Cardiac septum (tissue), 1 donor: ENCODE measurements at places on chromosomes 6 and 20. TPM values are rescaled to one million over a fixed set of nuclear protein-coding genes. Genes with fewer than 3 reads are reported as not detected.

GRCh38 chr20:10427060-10427692 is 6.8 kb downstream of the MKKS start:
- DNase-seq: no peak

DNA sequence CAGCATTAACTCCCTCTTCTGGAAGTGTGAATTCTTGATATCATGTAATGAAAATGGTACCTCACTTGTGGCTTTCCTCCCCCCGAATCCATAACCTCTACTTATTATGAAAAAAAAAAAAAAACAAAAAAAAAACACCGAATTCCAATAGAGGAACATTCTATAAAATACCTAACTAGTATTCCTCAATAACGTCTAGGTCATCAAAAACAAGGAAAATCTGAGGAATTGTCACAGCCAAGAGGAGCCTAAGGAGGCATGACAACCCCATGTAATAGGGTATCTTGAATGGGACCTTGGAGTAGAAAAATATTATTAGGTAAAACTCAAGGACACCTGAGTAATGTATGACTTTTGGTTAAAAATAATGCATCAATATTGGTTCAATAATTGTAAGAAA is 38.9 kb upstream of the POLR1H start:
- no peak for DNase-seq

GRCh38 chr6:12548526-12548925 is 168.0 kb upstream of the PHACTR1 start:
- no peak for DNase-seq

DNA sequence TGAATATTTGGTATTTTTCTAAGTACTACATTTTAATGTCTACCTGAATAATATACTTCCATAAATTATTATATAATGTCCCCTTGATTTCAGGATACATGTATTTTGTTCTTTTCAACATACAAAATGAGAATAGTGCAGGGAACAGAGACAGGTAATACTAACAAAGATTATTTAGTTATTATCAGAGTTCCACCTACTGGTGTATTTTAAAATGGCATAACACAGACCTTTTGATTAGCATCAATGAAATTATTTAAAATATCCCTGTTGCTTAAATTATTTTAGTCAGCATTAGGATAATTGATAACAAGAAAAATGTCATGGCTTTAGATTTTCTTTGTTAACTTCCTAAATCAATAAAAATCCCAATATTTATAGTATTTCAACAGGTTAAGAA is 184.0 kb downstream of the PRDM13 start:
- no peak for DNase-seq

- no peak for DNase-seq
Measured at GRCh38 chr6:48733581-48733980, 622.6 kb upstream of the PTCHD4 start.

- DNase-seq: no peak
Measured at GRCh38 chr6:18249271-18249670, 15.1 kb downstream of the DEK start.

The ACTR5 gene
- total RNA-seq: 3.0 TPM

The CASS4 gene
- total RNA-seq: 0.30 TPM

GRCh38 chr6:156533872-156534524 is 243.2 kb upstream of the ARID1B start:
- no peak for DNase-seq

DNA sequence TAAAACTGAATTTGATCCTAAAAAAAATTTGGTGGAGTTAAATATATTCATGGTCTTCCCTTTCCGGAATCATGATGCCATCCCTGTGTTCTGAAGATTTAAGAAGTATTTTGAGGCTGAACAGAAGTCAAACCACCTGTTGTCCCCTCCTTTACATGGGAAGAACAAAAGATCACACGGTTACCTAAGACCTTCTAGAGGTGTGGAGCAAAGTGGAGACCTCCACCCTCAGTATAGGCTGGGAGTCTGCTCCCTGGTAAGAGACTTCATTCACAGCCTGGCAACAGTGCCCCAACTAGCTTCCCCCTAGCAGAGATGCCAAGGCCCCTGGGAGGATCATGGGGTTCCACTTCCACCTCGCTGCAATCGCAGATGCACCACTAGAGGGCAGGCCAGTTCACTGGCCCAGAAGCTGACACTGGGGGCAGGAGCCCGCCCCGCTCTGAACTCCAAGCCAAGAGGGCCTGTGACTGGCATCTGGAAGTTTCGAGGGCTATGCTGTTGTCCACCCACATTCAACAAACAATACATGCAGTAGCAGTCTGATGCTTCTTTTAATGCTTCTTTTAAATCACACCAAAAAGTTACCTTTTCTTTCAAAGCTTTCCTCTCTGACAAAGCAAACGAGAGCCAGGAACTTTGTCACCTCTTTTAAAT is 19.5 kb upstream of the UBE2J1 start:
- peak; percentile 92 for DNase-seq

DNA sequence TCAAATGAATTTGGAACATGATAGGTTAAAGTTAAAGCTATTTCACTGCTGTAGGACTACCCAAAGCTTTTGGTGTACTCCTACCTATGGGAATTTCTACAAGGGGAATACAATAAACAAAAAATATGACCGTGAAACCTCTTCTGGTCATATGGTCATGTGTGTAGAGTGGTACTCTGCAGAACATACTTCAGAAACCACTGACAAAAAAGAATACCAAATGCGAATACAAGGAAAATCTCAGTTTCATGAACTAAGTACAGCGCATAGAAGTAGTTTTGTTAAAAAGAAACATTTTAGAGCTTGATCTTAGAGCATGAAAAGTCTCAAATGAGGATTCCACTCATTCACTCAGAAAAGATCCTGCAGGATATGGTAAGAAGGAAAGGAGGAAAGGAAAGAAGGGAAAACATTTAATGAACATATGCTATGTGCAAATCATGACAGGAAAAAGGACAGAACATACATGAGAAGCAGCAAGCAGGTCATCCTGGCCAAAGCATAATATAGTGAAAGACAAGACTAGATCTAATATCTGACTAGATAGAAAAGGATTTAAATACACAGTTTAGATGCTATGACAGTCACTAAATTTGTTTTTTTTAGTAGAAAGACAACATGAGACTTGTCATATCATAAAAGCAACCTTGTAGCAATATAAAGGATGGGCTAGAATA is 36.5 kb downstream of the SNX14 start:
- DNase-seq: no peak

- no peak for DNase-seq
Measured at GRCh38 chr6:168916576-168917211, 337.0 kb downstream of the THBS2 start.

The OSTM1 gene
- total RNA-seq: 53.4 TPM

- DNase-seq: no peak
Measured at GRCh38 chr6:5705252-5705651, 301.5 kb downstream of the NRN1 start.

The SLC35F1 gene
- total RNA-seq: 7.7 TPM

GRCh38 chr6:43491750-43492661 is 14.6 kb downstream of the TJAP1 start:
- peak; percentile 92 for DNase-seq

DNA sequence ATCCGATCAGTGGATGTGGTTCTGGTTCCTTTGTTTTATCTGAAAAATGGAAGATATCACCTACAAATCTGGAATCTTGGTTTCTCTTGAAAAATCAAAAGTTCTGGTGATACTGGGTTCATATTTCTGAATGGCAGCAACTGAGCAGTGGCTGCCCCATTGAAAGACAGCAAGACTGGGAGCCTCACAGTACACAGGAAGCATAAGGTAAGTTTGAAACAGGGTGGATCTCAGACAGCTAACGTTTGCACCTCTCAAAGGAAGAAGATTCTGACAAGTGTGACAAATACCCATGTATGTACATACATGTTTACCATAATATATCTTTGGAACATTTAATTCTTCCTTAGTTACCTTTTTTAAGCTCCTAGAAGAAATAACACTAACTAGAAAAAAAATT is at the start of gene SAMD3:
Gene SAMD3, minus strand, starts transcription at position 177 of the 400 bp plus-strand sequence. CDS start 7,678 bp downstream, outside the sequence.
- DNase-seq: no peak

- DNase-seq: no peak
Measured at GRCh38 chr6:112252571-112253497, 1.5 kb downstream of the LAMA4 start.

DNA sequence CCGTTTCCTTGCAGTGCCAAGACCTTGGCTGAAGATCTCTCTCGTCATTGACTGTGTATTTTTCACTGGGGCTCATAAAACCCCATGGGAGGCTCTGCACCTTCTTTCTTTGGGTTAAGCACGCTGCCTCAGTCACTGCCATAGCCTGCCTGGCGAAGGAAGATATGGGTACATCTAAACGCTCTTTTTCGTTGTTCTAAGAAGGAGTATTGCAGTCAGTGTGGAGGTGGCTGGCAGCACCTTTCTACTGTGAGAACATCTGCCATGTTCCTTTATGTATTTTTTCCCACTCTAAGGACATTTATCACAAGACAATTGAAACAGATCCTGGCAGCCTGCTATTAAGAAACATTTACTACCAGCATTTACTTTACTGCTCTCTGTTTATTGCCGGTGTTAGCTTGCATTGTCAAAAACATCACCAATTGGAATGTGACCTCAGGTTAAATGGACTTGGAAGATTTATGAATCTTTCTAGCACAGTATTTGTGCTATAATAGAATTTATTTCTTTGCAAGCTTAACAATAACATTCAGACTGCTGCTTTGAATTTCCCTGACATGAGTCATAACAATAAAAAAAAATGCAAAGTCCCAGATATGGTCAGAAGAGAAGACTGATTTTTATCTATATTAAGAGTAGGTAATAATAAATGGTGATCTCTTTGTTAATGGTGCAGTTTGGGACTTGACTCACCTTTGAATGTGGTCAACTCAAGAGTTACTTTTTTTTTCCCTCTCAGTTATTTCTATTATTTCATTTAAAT is 62.2 kb upstream of the CLDN20 start:
- no peak for DNase-seq

DNA sequence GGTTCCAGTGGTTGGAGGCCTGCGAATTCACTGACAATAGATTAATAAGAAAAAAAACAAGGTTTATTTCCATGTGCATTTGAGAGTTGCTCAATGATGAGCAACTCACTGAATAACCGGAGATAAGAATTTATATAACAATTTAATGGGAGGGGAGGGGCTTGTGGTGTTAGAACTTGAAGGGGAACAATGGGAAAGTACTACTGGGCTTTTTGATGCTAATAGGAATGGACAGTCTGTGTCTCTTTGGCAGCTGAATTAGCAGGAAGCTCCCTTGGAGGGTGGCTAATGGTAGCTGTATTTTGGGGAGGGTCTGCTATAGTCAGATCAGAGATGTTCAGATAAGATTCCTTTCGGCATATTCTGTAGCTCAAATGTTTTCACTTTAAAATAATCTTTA is 62.4 kb upstream of the GMDS start:
- DNase-seq: no peak

The TTBK1 gene
- 0.35 TPM for total RNA-seq

DNA sequence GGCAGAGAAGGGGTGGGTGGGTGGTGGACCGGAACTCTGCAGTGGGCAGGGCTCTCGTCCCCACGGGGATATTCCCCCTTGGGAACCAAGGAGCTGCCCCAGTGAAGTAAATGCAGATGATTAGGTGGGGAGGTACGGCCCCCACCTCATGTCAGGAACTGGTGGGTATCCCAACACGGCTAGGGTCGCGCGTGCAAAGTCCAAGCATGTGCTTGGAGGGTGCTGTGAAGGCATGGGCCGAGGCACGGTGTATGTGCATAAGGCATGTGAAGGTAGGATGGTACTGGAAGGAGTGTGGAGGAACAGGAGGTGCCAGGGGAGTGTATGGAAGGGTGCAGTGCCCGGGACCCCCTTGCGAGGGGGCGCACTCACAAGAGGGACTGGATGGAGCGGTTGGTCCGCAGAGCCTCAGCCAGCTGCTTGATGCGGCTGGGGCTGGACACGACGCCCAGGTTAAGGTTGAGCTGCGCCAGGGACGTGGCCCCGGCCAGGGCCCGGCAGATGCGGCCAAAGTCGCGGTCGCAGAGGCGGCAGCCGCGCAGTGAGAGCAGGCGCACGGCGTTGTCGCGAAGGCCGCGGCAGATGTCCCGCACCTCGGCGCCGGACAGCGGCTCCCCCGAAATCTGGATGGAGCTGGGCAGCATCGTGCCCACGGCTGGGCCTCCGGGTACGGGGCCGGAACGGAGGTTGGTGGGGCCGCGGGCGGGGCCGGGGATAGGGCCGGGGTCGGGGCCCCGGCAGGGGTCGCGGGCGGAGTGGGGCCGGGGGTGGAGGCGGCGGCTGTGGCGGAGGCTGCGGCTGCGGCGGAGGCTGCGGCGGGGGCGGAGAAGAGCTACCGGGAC is 783 bp downstream of the LRRC73 start:
- DNase-seq: no peak

The MCHR2 gene
- total RNA-seq: not detected

- DNase-seq: no peak
Measured at GRCh38 chr6:94670017-94670416, 907.3 kb upstream of the MANEA start.

DNA sequence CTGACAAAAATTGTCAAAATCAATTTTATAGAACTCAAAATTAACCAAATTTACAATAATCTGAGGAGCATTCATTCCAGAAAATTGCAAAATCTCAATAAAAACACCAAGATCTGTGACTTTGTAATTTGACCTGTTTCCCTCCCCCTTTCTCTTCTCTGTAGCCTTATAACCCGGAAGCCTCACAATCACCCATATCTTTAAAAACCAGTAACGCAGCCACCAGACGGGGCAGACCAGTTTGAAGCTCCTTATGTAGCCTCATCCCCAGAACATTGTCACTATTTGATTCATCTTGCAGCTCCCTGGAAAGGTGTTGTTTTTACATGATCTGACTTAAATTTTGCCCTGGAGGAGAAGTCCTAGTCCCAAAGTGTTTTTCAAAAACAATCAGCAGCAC is 27.5 kb upstream of the TGM6 start:
- DNase-seq: no peak

GRCh38 chr6:134162932-134163331 is 110.5 kb upstream of the SLC2A12 start:
- no peak for DNase-seq

- DNase-seq: no peak
Measured at GRCh38 chr6:25629198-25629576, 22.8 kb upstream of the SCGN start.

GRCh38 chr20:22825076-22825475 is 210.0 kb upstream of the SSTR4 start:
- DNase-seq: no peak

DNA sequence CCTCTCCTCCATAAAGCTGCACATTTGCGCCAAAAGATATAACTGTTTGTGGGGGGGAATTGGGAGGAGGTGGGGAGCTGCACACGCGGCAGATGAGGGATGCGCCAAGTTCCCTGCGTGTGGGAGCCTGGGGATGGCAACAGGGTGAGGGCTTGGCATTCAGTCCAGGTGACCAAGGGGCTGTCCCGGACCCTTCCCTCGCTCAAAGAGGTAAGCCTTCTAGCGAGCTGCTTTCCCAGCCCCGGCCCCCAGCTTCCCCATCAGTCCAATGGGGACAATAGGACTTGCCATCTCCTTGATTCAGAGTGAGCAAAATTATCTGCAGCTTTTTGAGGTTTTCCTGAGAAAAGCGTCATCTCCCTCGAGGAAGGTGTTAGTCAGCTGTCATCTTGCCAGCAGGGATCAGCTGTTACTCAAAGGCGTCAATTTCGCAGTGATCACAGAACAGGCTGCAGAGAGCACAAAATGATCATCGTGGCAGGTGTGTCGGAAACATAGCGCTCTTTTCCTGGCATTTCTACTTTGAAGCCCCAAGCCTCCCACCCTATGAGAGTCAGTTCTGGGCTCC is 21.3 kb downstream of the ZNF831 start:
- no peak for DNase-seq

- no peak for DNase-seq
Measured at GRCh38 chr20:23009636-23010035, 25.5 kb upstream of the SSTR4 start.

The TNF gene
- 0.38 TPM for total RNA-seq

The HLA-DPB1 gene
- total RNA-seq: 32.8 TPM
